ENCODE measurements at places on chromosomes 11 and 22.

- DNase-seq = no peak
Measured at GRCh38 chr11:119545978-119546915, 123.3 kb upstream of the THY1 start.

DNA sequence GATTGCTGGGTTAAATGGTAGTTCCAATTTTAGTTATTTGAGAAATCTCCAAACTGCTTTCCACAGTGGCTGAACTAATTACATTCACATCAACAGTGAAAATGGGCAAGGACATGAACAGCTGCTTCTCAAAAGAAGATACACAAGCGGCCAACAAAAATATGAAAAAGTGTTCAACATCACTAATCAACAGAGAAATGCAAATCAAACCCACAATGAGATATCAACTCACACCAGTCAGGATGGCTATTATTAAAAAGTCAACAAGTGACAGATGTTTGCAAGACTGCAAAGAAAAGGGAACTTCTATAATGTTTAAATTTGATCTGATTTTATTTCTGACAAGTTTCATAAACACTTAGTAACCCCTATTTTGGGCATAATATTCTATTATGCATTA, 537.5 kb downstream of the DLG2 start:
- DNase-seq = no peak

DNA sequence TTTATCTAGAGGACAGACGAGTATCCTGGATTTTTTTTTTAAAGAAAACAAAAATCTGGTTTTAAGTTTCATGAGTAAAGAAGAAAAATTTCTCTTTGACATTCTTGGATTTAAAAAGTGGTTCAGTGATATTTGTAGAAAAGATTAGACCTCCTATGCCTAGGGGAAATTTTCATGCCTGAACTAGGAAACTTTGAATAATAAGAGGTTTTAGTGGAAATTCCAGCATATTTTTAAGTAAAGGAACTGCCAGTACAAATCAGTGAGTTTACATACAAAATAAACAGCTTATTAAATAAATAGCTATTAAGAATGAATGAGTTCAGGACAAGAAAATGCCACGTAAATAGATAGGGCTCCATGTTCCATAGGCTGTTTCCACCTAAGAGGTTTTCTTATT, 17.5 kb downstream of the JAM3 start:
- no peak for DNase-seq

DNA sequence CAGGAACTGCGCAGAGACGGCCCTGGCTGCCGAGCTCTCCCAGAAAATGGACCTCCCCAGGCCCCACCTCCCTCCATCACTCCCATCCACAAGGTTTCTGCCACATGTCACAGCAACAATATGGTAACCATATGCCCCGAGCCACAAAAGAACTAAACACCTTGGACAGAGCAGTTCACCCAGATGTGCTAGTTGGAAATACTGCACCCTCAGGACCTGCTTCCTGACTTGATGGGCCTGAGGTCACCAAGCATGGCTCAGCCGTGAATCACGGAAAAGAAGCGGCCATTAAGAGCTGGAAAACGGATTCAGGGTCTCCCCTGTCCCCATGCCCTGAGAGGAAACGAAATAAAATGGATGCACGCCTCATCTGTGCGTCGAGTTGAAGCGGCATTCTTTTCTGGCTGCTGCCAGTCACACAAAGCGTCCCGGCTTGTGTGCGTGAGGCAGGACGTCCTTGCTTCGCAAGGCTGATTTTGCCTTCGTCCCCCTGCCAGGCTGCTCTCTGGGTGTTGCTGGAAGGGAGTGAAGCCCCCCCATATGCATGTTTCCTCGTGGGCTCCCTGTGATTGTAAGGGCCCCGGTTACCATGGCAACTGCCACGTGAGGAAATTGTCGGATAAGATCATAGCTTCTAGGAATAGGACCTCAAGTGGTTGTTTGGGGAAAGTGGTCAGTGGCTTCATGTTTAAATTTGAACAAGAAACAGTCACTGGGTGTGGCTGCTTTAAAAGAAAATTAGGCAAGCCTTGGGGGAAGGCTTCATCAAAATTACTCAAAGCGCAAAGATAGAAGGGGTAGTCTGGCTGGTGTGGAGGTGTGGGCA, 51.7 kb downstream of the FLI1 start:
- no peak for DNase-seq

GRCh38 chr11:65274735-65275682, 13.2 kb downstream of the POLA2 start:
- DNase-seq = no peak

DNA sequence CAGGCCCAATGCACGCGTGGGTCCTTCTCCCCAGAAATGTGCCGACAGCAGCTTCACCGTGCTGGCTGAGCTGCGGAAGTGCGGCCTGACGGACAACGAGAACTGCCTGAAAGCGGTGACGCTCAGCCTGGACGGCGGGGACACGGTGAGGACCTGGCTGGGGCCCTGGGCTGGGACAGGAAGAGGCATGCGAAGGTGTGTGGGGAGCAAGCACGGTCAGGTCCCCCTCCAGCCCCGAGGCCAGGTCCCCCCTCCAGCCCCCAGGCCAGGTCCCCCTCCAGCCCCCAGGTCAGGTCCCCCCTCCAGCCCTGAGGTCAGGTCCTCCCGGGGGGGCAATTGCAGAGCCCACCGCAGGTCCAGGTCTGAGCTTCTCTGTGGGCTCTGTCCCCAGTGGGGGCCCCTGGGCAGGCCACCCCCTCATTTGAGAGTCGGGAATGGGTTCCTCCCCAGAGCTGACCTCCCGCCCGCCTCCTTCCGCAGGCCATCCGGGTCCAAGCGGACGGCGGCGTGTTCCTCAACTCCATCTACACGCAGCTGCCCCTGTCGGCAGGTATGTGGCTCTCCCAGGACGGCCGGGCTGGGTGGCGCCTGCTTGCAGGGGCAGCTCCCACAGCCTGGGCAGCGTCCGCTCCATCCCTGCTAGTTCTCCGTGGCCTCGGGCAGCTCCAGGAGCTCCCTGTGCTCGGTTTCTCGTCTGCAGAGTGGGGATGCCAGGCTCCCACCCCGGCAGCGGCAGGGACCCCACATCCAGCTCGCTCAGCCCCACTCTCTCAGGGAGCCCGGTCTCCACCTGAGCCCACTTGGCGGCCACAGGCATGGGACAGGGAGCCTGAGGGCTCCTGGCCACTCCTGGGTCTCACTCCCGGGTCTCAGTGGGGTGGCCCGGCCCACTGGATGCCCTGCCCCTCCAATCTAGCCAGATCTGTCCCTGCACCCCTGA, 7.9 kb downstream of the MUC5B start:
- no peak for DNase-seq

Data from T-helper 9 cell (primary cell).